ENCODE measurements at places on chromosomes 4 and X.

GRCh38 chr4:113834298-113834697 is 72.8 kb upstream of the CAMK2D start:
- no peak for DNase-seq

DNA sequence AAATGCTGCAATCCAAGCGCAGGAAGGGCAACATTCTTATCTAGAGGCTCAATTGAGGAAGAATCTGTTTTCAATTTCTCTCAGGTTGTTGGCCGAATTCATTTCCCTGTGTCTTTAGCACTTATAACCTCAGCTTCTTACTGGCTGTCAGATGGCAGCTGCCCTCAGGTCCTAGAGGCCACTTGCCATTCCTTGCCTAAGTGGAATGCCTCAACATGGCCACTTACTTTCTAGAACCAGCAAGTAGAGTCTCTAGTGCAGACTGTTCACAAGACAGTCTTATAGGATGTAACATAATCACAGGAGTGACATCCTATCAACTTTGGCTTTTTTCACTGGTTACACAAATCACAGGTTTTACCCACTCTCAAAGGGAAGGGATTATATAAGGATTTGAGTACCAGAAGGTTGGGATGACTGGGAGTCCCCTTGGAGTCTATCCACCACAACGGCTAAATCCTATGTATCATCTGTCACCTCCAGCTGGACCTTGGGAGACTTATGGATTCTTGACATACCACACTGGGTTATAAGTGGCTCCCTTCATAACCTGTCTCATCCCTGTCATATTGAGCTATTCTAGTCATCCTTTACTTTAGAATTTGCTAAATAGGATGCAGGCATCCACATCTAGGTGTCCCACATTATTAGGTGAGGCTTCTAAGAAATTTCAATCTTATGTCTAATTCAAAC is 297.9 kb upstream of the CTSO start:
- DNase-seq, result no peak

GRCh38 chr4:47474799-47475198 is 10.3 kb upstream of the ATP10D start:
- no peak for DNase-seq

GRCh38 chrX:153342762-153343558 is 9.0 kb downstream of the ZNF275 start:
- DNase-seq, result no peak

GRCh38 chrX:1584237-1585011 is 7.0 kb upstream of the AKAP17A start:
- DNase-seq, result no peak
